Stimulated activated CD8-positive, alpha-beta memory T cell treated with anti-CD3 and anti-CD28 coated beads, Interleukin-7, amount 100 ng/mL, for 4 hours (primary cell): ENCODE measurements at places on chromosomes 6 and 20.

DNA sequence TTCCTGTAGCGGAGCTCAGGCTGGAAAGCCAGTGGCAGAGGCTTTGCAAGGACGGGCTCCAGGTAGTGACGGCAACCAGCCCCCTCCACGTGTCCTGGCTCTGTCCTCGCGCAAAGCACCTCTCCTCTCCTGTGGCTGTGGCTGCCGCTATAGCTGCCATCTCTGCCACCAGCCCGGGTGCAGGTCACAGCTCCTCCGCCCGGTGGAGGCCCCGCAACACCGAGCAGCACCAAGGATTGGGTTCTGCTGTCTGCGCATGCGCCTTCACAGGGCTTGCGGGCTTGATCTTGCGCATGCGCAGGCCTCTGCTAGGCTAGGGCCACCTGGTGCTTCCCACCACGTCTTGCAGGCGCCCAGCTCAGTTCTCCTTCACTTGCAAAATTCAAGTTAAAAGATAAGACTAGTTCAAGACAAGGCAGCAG is 625.4 kb downstream of the QKI start:
- no peak for DNase-seq

GRCh38 chr6:27187231-27188060 is 60.1 kb upstream of the PRSS16 start:
- DNase-seq = no peak

DNA sequence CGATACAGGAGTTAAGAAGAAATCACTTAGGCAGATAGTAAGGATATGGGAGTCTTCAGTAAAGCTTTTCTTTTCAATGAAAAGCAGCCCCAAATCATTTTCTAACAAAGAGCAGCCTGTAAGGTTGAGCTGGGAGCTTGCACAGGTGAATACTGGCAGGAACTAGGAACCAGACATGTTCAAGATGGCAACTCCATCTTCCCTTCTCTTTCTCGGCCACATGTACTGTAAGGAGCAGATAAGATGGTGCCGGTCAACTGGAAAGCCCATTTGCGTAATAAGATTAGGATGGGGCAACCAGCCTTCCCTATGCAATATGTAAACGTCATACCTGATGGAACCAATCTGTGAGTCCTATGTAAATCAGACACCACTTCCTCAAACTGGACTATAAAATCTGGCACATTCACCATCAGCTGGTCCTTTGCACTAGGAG is 46.2 kb upstream of the RNGTT start:
- no peak for DNase-seq

DNA sequence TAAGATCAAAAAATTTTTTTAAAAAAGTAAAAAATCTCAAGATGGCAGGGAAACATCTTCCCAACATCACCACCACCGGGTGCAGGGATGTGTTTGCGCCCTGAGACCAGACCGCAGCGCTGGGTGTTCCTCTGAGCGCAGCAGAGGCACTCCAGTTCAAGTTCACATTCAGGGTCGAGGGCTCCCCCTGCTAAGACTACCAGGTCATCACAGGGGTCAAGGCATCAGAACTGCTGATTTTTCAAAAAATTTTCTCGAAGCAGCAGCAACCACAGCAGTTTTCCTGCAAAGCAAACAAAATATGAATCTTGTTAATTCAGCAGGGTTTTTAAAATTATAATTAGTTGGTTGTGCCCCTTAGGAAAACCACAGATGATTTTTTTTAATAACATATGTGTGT is 83.1 kb downstream of the MYLK4 start:
- no peak for DNase-seq

- DNase-seq = no peak
Observed at GRCh38 chr6:31057426-31058003, 47.2 kb downstream of the MUC22 start.

- peak; percentile 83 for DNase-seq
Observed at GRCh38 chr6:24494821-24495795, at the start of gene ALDH5A1. ALDH5A1 (plus strand) TSS chr6:24494969; CDS start chr6:24494997, 28 bp downstream.

GRCh38 chr20:53852014-53852413 is 218.4 kb downstream of the BCAS1 start:
- DNase-seq = no peak

- no peak for DNase-seq
Observed at GRCh38 chr20:16821211-16822089, 73.3 kb downstream of the OTOR start.

- no peak for DNase-seq
Observed at GRCh38 chr6:169800116-169800667, 48.8 kb downstream of the ERMARD start.

DNA sequence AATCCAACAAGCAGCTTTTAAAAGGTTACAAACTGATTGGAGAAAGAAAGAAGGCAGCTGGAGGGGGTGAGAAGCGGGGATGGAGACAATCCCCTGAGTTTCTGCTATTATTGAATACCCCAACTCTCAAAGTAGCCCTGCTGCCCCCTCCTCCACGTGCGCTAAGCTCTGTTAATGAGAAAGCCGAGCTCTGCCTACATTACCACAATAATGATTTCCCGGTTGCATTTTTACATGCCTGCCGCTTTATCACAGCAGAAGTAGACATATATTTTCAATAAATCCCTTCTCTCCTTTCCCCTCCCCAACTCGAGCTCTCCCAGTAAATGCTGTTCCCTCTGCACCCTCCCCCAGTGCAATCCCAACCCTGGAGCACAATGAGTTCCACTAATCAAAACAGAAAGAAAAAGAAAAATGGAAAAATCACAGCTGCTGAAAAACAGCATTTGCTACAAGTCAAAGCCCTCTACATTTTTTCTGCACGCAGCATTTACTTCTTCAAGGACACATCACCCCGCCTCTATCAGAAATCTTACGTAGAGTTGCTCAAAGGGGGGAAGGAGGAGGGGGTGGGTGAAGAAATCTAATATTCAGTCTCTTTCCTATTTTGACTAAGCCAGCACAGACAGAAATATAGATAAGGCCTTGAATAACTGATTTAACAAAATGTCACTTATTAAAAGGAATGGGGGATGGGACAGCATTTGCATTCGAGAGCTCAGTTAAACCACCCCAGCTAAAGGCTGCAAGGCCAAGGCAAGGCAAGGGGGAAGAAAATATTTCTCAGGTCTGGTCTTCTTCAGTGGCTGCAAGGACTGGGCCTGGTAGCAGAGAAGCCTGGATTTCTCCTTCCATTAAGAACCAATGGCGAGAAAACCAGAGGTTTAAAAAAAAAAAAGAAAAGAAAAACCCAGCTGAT is 10.7 kb downstream of the TRERF1 start:
- DNase-seq = no peak

- DNase-seq = no peak
Observed at GRCh38 chr20:57679113-57679512, 30.7 kb downstream of the PMEPA1 start.

DNA sequence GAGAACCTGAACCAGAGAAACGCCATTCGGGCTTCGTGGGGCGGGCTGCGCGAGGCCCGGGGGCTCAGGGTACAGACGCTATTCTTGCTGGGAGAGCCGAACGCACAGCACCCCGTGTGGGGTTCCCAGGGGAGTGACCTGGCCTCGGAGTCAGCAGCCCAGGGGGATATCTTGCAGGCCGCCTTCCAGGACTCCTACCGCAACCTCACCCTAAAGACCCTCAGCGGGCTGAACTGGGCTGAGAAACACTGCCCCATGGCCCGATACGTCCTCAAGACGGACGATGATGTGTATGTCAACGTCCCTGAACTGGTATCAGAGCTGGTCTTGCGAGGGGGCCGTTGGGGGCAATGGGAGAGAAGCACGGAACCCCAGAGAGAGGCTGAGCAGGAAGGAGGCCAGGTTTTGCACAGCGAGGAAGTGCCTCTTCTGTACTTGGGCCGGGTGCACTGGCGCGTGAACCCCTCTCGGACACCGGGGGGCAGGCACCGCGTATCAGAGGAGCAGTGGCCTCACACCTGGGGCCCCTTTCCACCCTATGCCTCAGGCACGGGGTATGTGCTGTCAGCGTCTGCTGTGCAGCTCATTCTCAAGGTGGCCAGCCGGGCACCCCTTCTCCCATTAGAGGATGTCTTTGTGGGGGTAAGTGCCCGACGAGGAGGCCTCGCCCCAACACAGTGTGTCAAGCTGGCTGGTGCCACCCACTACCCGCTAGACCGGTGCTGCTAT is 904 bp downstream of the B3GALT4 start:
- DNase-seq = no peak

DNA sequence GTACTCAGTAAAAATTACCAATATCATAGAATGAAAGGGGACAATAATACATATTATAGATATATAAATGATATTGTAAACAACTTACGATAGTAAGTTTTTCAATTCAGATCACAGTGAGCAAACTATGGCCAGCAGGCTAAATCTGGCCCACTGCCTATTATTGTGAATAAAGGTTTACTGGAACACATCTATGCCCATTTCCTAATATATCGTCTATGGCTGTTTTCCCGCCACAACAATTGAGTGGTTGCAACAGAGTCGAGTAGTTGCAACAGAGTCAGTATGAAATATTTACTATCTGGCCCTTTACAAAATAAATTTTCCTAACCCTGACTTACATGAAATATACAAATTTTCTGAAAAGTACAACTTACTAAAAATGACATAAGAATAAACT is 297.3 kb upstream of the KCNQ5 start:
- no peak for DNase-seq

GRCh38 chr6:116254297-116255056 is 602 bp upstream of the TSPYL4 start:
- DNase-seq = no peak

- no peak for DNase-seq
Observed at GRCh38 chr6:96545882-96546281, 17.0 kb upstream of the FHL5 start.

DNA sequence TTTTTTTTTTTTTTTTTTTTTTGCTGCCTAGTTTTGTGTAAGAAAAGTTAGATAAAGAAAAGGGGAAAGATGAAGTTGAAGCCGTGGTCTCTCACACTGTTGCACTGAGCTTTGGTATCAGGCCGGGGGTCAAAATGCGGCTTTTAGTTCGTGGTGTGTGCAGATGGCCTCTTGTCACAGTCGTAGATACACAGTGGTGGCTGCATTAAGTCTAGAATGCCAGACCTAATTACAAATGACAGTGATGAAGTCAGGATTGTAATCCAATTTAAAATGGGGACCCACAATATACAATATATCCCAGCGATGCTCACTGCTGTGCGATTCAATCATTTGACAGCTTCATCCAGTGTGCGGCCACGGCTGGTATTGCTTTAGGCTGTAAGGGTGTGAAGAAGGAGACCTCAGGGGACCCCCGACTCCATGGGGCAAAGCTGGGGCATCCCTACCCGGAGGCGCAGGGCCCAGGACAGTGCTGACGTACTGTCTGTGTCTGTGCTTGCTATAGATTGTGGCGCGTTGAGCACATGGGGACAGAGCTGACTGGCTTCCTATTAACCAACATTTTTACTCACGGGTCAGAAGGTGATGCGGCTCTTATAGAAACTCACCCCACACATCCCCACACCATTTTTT is 210.0 kb upstream of the SOX4 start:
- no peak for DNase-seq

- DNase-seq = no peak
Observed at GRCh38 chr6:160871320-160871719, 120.2 kb upstream of the MAP3K4 start.

DNA sequence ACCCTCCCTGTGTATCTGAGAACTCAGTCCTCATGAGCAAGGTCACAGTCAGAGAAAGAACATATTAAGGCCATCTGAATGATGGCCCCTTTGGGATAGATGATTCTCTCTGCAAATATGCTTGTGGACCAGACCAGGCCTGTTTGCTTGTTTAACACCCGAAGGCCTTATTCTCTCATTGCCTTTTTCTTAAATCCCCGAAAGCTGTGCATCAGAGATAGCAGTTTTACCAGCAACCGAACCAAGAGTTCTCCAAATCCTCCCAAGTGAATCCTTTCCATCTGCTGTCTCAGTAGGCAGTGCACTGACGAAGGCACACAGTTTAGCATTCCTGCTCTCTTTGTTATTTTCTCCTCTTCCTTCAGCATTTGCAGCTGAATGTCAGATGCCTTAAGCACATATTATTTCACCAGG is 79.8 kb downstream of the TRMT6 start:
- DNase-seq = no peak

DNA sequence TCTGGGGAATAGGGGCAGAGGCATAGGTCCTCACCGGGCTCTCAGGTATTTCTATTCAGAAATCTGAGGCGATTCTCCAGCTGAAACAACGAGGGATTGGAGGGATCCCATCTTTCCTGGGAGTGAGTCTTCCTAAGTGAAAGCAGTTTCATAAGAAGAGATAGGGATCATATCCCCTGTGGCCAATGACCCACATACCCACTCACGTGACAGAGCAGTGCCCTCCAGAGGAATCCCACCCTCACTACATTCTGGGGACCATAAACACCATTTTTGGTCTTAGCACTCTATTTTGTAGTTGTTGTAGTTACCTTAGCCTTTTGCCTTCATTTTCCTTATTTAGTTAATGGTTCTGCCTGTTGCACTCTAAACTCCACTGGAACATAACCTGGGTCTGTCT is 121.1 kb downstream of the GPR63 start:
- DNase-seq = no peak

DNA sequence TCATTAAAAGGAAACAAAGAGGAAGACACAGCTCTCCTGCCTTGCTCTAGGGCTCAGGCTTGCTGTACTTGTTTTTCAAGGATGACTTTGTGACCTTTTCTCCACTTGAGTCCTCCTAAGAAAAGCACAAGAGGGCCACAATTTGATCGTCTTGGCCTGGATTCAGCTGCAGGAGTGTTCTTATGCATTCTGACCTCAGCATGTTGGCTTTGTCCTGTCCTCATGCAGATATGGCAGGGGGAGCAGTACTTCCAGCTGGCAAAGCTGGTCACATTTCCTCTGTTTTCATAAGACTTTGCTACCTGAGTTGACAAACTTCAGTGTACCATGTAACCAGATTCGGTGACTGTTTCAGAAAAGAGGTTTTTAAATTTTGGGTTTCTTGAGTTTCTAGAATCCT is 30.8 kb downstream of the KDM1B start:
- no peak for DNase-seq

- DNase-seq = no peak
Observed at GRCh38 chr6:168408504-168409136, 32.4 kb upstream of the SMOC2 start.

- no peak for DNase-seq
Observed at GRCh38 chr6:17656092-17656491, 50.6 kb downstream of the NUP153 start.

DNA sequence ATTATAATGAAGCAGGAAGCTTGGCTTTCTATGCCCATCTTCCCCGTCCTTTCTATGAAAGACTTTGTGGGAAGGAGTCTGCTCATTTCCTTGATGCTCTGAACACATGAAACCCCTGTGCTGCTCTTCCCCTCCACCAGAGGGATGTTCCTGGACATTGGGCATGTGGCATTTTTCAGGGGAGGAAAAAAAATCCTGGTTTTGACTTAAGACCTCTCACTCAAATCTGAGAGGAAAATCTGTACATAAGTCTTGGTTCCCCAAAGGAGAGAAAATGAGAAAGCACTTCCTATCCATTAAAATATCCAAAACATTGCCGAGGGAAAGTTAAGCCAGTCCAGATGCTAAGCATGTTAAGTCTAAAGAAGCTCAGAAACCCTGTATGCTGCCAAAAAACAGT is 393.0 kb downstream of the PAX1 start:
- DNase-seq = no peak

DNA sequence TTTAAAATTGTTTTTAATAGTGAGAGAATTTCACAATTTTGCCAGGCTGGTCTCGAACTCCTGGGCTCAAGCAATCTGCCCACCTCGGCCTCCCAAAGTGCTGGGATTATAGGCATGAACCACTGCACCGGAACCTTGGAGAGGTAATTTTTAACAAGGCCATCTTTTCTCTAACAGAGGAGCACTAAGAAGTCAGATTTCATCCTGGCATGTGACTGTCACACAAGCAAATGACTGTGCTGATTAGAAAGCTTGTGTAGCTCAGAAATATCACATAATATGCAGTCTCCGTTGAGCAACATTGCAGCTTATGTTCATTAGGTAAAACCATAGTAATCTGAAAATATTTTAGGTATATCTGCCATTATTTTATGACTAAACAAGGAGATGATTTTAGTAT is 156.0 kb downstream of the CCDC170 start:
- DNase-seq = no peak
